ENCODE measurements at places on chromosomes 3 and 15.

GRCh38 chr3:143090486-143090885 is 29.1 kb upstream of the CHST2 start:
- DNase-seq, result no peak

DNA sequence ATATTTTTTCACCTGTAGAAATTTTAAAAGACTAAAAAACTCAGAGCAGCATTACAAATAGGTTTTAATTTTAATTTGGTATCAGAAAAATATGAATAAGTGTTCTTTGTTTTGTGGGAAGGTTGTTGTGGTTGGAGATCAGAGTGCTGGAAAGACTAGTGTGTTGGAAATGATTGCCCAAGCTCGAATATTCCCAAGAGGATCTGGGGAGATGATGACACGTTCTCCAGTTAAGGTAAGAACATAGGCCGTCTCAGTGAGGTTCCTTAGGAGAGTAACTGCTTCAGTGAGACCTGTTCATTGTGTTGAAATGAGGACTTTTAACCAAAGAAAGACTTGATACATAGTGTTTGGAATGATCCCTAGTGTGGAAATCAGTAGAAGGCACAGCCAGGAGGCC is 44.8 kb downstream of the OPA1 start:
- DNase-seq, result peak; percentile 19

- DNase-seq, result no peak
Observed at GRCh38 chr3:312160-312733, 115.7 kb downstream of the CHL1 start.

GRCh38 chr3:44833394-44833793 is 28.3 kb upstream of the TMEM42 start:
- DNase-seq, result no peak

- no peak for DNase-seq
Observed at GRCh38 chr3:115982629-115983028, 359.3 kb downstream of the GAP43 start.

GRCh38 chr15:82680200-82681102 is 29.2 kb downstream of the AP3B2 start:
- DNase-seq, result no peak

GRCh38 chr3:162143180-162143579 is 646.6 kb downstream of the OTOL1 start:
- peak; percentile 15 for DNase-seq

- no peak for DNase-seq
Observed at GRCh38 chr3:59726279-59726678, 676.5 kb upstream of the CFAP20DC start.

All from fibroblast of skin of right quadriceps (primary cell).